CD4-positive, alpha-beta T cell (primary cell): ENCODE measurements at places on chromosomes 6 and 20.

DNA sequence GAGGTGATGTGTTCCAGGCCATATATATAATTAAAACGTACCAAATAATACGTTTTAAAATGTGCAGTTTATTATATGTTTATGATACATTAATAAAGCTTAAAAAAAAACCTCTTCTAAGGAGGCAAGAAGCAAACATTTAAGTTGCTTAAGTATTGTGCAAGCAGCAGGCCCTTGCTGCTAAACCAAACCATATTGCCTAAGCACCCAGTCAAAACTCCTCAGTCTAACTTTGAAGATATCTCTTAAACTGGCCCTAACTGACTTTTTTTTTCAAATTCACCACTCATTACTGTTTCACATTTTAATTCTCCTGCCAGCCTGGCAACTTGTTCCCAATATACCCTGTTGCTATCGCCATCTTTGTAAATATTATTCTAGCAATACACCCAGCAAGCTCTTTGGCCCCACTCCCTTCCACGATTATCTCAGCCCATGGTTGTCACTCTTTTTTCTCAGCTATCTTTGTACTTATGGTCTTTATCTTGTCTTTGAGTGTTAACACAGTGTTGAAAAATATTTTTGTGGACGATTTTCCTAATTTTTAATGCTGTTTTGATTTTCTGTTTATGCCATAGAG lies 60.9 kb downstream of the C6orf58 start:
- DNase-seq, result no peak

DNA sequence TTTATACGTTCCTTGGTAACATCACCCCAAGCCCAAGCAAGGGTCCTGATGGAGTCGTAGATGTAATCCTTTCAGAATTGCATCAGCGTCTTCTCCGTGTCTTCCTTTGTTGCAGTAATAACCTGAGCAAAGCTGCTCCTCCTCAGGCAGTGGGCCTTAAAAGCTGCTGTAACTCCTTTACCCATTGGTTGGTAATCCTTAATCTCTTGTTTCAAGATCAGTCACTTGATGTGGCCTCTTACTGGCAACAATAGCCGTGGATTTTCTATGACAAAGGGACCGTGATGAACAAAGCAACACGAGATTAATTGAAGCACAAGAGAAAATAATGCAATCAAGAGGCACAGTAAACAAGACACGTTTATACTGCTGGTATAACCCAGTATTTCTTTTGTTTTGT lies 44.6 kb downstream of the ALDH5A1 start:
- DNase-seq, result no peak

GRCh38 chr6:111759331-111759835 lies 113.9 kb downstream of the FYN start:
- no peak for DNase-seq

DNA sequence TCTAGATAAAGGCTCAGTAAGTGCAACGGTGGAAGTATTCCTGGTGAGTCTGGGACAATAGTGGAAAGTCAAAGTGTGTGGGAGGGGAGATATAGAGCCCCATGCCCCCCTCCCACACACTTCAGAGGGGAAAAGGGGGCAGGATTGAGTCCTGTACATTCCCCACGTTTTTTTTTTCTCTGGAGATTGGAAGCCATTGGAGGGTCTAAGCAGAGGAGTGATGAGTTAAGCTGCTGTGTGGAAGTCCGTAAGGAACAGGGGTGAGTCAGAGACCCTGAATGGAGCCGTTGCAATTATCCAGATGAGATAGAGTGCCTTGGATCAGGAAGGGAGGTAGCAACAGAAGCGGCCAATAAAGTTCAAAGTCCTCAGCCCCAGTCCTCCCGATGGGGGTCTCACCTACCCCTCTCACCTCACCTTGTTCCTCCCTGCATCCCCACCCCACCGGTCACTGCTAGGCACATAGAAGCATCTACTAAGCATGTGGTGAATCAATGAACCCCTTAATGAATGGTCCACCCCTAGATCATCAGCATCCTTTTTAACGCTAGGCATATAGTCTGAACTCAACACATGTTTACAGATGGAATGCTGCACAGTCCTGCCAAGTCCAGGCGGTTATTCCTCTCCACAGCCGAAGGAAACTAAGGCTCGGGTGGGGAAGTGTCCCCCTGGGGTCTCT lies 662 bp upstream of the SLC9A8 start:
- DNase-seq, result no peak

DNA sequence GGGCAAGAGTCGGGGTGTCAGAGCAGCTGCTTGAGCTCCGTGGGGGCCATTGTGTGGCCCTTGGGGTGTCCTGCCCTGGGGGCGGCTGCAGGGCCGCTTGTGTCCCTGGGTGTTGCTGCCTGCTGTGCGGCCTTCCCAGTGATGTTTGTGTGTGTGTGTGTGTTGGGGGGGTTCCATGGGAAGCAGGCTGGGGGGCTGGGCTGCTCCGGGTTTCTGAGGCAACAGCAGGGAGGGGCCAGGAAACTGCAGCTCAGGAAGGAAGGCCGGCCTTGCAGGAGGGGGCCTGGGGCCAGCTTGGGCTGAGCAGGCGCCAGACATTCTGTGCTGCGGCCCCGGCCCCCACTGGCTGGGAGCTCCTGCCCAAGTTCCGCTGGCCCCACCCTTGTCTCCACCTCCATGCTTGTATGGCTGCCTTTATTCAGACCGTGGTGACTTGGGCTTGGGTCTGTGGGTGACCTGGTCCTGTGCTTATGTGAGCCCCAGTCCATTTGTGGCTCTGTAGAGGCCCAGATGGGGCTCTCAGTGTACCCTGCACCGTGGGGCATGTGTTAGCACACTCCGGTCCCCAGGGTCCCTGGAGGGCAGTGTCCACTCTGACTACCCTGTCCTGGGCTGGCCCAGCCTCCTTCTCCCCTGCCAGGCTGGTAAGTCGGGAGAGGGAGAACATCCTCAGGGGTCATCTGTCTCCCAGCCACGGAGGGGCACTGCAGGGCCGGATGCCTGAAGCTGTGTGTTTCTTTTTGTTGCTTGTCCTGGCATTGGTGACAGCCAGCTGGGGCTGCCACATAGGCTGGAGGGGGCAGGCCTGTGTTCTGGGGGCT lies 4.6 kb upstream of the SOX18 start:
- no peak for DNase-seq

- DNase-seq, result no peak
Measured at GRCh38 chr20:44811150-44811685, 872 bp upstream of the RIMS4 start.

GRCh38 chr6:121651420-121651819 lies 216.0 kb downstream of the GJA1 start:
- DNase-seq, result no peak

GRCh38 chr20:16952965-16953364 lies 204.8 kb downstream of the OTOR start:
- DNase-seq, result no peak

DNA sequence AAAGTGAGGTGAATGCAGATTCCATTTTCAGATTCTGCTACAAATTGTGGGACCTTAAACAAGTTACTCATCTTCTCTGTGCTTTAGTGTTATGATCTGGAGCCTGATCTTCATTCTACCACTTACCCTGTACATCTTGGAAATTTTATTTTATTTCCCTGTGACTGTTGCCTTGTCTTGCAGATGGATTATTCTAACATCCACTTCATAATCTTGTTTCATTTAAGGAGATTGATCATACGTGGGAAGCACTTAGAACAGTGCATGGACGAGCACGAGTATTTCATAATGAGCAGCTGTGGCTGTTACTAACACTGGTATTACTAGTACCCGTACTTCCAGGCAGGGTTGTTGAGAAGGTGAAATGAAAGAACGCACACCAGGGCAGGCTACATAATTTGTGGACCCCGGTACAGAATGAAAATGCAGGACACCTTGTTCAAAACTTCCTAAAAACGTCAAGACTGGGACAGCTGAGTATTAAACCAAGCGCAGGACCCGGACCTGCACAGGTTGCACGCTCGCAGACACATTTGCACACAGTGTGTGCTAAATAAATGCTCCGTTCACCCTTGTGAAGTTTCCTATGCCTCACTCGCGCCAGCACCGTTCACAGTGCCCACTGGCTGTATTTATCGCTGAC lies 535 bp upstream of the CCDC170 start:
- DNase-seq, result no peak

- DNase-seq, result no peak
Measured at GRCh38 chr6:9455864-9456658, 958.8 kb downstream of the TFAP2A start.

DNA sequence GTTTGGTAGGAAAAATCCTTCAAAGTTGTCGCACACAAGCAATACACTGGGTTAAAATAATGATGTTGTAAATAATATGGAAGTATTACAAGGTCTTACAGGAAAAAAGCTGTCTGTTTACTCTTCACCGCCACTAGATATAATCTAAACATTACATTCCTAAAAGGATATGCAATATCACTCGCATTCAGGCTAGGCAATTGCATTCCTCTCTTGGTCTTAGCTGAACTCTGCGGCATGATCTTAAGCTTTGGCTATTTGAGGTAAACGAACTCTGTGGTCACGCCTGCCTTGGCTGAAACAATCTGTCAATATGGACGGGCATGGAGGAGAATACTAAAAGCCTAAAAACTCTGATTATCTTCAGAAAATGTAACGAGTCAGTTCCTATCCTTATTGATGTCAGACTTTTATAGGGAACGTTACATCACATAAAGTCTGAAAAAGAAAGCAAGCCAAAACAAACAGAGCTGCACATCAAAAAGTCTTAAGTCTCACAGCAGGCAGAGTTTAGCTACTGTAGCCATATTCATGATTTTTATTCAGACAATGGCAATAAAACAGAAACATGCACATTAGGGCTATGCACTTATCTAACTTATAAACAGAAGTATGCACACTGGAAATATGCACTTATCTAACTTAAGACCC lies 30.8 kb upstream of the FILIP1 start:
- DNase-seq, result no peak

DNA sequence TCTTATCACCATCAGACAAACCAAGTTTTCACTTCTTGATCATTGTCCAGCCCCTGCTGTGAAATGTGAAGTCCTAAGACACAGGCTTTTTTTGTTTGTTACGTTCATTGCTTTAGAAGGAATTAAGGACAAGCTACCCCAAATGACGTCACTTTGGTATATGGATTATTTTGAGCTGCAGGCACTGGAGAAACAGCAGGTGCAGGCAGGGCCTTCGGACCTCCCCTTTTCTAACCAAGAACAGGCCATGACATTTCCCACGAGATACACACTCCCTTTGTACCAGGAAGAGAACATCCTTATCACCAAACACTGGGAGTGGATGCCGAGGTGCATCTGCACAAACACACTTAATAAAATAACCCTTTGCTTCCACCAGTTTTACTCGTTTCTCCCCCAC lies 418.0 kb upstream of the SULF2 start:
- no peak for DNase-seq

GRCh38 chr20:38106461-38106860 lies 58.6 kb downstream of the TGM2 start:
- no peak for DNase-seq

DNA sequence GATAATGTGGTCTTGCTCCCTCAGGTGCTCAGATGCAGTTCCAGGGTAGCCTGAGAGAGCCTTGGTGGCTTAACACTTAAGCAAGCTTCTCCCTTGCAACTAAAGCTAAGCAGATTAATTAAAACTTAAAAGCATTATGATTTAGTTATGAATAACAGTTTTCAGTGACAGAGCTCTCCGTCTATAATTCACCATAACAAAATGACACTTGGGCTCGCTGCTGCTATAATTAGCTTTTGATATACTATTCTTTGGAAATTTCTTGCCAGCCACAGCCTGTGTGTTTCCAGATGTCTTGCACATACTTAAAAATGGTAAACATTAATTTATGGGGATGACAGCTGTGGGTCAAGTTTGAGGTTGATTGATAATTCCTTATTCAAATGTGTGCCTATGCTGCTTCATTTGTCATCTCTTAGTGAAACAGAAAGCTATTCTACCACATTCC lies 380.5 kb downstream of the TFAP2B start:
- no peak for DNase-seq

- DNase-seq, result no peak
Measured at GRCh38 chr6:162220876-162221275, 506.7 kb downstream of the PRKN start.

DNA sequence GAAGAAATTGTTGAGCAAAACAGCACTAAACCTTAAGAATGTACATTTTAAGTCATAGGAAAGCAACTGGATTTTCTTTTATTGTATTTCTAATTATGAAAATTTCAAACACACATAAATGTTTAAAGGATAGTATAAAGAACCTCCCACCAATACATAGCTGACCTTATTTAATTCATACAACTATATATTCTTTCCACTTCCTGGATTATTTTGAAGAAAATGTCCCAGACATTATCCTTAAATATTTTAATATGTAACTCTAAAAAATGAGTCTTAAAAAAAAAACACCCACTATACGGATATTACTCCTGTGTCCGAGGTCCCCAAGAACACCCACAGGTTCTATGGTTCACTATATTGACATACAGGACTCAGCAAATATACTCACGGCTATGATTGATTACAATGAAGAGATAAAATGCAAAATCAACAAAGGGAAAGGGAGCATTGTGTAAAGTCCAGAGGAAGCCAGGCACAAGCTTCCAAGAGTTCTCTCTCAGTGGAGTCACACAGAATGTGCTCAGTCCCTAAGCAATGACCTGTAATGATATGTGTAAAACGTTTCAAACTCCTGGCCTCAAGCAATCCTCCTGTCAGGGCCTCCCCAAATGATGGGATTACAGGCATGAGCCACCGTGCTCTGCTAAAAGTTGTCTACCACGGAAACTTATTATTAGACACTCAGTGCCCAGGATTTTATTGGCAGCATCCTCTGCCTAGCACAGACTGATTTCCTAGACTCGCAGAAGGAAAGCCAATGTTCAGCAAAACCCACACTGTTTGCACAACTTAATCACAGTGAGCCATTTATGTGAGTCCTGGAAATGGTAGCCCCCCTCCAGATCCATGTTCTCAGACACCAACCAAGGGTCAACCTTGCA lies 23.2 kb downstream of the GLYATL3 start:
- DNase-seq, result no peak

DNA sequence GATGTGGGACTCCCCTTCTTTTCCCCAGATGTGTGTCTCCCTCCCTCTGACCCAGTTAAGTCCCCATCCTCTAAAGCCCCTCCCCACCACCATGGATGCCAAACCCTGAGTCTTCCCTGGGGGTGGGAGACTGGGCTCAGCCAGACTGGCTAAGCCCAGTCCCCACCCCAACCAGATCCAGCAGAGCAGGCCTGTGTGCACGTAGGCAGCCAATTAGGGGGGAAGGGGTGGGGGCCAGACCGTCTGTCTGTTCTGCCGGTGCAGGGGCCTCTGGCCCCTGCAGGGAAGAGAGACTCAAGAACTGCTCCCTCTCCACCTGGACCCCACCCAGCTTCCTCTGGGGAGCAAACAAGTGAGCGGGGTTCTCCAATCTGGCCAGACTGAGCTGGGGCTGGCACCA lies 605 bp downstream of the COX4I2 start:
- DNase-seq, result no peak

- DNase-seq, result peak; percentile 66
Measured at GRCh38 chr6:43584892-43585570, 9.0 kb downstream of the POLH start.

DNA sequence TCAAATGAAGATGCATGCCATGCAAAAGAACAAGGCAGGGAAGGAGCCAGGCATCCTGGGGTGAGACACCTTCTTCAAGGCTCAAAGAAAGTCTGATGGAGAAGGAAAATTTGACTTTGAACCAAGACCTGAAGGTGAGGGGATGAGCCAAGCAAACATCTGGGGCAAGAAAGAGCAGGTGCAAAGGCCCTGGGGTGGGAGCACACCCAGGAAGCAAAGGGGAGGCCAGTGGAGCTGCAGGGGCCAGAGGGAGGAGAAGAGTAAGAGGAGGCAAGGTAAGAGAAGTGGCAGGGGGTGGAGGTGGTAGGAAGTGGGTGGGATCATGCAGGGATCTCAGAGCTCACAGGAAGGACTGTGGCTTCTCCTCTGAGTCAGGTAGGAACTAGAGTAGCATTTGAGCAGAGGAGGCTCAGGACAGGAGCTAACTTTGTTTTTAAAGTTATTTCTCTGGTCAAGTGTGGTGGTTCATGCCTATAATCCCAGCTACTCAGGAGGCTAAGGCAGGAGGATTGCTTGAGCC lies 49.6 kb downstream of the SLC13A3 start:
- DNase-seq, result no peak
